ENCODE measurements at places on chromosomes 11 and 22.

DNA sequence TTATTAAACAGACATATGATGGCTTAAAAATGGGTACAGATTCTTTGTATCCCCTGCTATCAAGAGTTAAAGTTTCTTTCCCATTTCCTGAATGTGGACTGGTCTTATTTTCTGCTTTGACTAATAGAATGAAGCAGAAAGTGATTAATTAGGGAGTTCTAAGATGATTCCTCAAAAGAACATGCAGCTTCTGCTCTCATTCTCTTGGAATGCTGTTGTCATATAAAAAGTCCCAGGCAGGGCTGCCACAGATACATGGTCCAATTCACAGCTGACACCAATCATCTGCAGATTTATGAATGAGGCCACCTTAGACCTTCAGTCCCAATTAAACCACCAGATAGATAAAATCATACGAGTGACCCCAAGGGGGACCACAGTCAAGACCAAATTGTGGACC lies 844.5 kb upstream of the RAG2 start:
- no peak for DNase-seq

DNA sequence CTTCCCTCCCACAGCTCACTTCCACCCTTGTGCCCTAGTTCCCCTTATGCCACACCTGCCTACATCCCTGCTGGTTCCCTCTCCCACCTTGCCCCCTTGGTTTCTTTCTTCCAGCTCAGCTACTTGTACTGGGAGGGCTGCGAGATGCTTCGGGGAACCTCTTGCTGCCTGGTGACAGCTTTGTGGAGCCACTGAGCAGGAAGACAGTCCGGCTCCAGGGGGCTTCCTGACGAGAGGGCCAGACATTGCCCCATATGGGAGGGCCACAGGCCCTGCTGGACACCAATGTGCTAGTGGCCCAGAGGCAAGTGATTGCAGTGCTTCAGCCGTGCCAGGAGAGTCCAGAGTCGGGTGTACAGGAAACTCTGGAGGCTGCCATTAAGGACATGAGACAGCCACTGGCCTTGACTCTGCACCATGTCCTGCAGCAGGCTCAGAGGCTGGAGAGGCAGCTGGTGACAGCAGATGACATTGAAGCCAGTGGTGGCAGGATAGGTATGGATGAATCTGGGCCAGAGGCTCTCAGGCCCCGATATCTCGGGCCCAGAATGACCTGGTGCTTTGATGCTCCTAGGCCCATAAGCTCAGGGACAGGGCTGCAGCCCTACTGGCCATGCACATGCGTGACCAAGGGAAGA lies 54.3 kb downstream of the BTG4 start:
- DNase-seq, result no peak

- no peak for DNase-seq
Measured at GRCh38 chr22:38347181-38347943, 30.1 kb upstream of the CSNK1E start.

- DNase-seq, result peak; percentile 24
Measured at GRCh38 chr11:61814247-61814957, 2.4 kb downstream of the FADS1 start.

DNA sequence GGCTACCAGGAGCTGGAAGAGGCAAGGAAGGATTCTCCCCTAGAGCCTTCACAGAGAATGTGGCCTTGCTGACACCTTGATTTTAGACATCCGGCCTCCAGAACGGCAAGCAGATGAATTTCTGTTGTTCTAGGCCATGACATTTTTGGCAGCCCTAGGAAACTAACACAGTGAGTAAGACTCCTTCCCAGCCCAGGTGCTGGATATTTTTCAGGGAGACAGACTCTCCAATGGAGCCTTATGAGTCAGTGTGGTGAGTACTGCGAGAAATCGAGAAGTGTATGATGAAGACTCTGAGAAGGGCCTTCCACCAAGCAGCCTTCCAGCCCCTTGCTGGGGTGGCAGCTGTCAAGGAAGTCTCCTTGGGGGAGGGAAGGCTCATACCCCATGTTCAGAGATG lies 114.4 kb downstream of the OSBP2 start:
- no peak for DNase-seq

- DNase-seq, result no peak
Measured at GRCh38 chr22:30185129-30185528, 61.4 kb downstream of the LIF start.

DNA sequence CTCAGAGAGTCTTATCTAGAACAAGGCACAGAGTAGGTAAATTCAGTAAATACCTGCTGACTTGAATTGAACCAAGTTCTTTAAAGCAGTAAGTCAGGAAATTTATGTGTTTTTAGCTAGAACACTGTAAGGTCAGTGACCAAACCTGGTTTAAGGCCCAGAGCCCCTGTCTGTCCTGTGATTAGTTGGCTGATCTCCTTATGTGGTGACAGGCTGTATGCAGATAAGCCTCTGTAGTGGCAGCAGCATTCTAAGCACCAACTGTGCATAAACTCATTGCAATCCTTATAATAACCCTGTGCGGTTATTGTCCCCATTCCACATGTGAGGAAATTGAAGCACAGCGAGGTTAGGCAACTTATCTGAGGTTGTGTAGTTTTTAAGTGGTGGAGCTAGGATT lies 40.5 kb downstream of the FBXO7 start:
- no peak for DNase-seq

- peak; percentile 66 for DNase-seq
Measured at GRCh38 chr11:46331282-46331984, 15.8 kb upstream of the DGKZ start.

DNA sequence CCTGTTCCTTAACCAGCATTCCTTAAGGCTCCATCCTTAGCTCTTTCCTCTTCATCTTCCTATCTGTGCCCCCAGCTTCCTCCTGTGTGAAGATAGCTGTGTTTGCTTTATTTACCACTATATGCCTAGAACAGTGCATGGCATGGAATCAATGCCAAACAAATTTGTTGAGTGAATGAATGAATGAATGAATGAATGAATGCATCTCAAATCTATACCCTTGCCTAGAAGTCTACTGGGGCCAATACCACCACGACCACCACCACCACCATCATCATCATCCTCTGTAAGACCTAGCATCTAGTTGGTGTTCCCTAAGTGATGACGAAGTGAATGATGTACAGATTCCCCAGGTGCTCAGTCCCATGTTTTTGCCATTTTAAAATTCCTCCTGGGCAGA lies 819 bp upstream of the OTOG start:
- DNase-seq, result no peak

DNA sequence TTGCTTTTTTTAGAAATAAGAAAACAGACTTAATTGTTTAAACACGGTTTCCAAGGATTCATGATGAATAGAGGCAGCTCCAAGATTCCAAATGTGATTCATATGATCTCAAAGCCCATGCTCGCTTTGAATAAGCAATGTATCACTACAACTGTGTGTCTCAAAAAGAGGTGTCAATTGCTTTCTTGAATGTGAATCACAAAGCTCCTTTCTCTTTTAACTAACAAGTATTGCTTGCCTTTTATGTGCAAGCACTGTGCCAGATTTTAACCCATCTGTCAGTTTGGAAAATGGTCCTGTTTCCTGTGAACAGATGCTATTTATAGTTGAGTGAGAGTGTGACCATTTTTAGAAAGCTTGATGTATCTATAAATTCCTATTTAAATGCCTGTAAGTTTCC lies 6.5 kb downstream of the OOSP1 start:
- no peak for DNase-seq

- DNase-seq, result no peak
Measured at GRCh38 chr22:35218079-35218478, 39.2 kb upstream of the HMGXB4 start.

- DNase-seq, result no peak
Measured at GRCh38 chr11:111766834-111767142, 599 bp upstream of the PPP2R1B start.

- DNase-seq, result peak; percentile 75
Measured at GRCh38 chr11:64742889-64743590, 902 bp downstream of the RASGRP2 start.

DNA sequence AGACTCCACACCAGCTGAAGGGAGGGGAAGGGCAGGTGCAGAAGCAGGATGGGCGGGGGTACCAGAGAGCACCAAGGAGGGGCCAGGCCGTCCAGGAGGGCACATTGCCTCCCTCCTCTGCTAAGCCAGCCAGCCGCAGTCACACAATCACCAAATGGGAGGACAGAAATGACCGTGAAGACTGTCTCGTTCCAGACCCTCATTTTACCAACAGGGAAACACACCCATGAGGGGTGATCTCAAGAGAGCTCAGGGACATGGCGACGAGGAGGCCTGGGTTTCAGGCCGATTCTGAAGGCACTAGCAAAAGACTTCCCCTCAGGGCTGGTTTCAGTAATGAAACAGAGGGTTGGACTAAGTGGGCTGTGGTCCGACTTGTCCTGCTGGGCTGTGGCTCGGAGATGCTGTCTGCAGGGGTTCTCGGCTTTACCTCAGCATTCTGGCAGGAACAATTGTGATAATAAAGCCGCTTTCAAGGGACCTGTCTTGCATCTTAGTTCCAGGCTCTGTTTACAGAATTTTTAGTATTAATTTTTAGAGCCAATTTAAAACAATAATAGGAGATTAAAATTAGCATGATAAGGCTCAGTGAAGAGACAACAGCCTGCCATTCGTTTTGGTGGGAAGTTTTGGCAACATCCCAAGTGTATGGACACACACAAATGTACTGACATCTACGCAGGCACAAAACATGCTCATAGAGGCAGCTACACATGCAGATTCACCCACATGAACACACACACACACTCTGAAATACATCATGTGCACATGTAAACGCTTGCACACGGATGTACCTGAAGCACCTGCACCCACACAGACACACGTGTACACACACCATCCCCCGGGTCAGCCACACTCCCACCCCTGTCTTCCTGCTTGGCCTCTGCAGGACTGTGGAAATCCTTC lies 2.0 kb upstream of the B3GAT1 start:
- DNase-seq, result no peak

GRCh38 chr11:970319-970871 lies 44.7 kb downstream of the AP2A2 start:
- no peak for DNase-seq

- DNase-seq, result no peak
Measured at GRCh38 chr11:115963156-115963555, 458.9 kb upstream of the CADM1 start.

DNA sequence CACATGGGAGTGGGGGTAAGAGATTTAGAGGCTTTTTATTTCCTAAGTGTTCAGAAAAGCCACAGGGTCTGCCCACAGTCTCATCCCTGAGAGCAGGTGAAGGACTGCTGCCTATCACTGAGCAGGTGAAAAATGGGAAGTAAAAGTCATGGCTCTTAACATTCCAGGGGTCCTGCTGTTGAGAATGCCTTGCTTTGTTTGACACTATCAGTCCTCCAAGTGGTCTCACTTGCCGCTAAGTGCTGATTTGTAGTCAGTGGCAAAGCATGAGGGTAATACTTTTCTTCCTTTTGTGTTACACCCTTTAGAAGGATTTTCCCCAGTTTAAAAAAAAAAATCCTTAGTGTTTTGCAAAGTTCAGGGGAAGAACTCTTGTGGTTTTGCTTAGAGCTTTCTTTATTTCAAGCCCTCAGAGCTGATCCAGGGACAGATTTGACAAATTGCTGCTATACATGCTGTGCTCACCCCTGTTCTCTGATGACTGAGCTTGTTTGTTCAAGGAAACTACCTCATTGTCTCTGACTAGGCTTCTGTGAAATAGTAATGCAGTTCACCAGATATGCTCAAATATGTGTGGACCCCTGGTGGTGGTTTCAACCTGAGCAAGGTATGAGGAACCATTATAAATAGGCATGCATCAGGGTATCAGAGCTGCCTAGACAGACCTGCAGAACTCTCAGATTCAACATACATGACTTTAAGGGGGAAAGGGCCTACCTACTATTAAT lies 141.0 kb downstream of the ARHGAP42 start:
- DNase-seq, result no peak

DNA sequence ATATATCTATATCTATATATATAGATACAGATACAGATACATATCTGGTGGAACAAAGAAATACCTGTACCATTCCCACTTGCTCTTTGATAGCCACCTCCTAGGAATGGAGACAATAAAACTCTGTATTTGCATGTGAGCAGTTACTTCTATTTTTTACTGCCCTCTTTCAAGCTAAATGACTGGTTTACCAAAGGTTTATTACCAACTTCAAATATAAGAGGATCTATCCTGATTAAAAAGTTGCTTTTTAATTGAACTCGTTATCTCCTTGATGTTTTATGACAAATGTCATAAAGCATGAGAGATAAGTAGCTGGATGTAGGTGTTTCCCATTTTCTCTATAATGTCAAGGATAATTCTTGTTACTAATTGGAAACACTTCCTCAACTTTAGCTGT lies 21.7 kb upstream of the GRIK4 start:
- DNase-seq, result no peak

- no peak for DNase-seq
Measured at GRCh38 chr22:37206118-37206840, 6.0 kb downstream of the SSTR3 start.

DNA sequence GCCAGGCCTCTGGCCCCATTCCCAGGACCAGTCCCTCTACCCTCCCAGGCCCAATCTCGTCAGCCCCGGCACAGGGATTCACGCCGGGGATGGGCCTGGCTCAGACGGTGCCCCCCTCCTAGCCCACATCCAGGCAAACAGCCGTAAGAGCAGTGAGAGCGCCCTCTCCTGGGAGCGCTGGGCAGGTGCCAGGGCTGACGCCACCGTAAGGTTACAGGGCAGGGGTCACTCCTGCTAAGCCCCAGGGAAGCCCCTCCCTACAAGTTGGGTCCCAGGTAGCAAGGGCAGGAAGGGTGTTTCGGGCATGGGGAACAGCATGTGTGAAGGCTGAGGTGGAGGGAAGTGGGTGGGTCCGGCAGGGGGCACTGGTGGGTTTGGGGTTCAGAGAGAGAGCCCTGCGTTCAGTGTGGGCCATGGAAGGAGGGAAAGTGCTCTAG lies 19.2 kb upstream of the PPARA start:
- no peak for DNase-seq

DNA sequence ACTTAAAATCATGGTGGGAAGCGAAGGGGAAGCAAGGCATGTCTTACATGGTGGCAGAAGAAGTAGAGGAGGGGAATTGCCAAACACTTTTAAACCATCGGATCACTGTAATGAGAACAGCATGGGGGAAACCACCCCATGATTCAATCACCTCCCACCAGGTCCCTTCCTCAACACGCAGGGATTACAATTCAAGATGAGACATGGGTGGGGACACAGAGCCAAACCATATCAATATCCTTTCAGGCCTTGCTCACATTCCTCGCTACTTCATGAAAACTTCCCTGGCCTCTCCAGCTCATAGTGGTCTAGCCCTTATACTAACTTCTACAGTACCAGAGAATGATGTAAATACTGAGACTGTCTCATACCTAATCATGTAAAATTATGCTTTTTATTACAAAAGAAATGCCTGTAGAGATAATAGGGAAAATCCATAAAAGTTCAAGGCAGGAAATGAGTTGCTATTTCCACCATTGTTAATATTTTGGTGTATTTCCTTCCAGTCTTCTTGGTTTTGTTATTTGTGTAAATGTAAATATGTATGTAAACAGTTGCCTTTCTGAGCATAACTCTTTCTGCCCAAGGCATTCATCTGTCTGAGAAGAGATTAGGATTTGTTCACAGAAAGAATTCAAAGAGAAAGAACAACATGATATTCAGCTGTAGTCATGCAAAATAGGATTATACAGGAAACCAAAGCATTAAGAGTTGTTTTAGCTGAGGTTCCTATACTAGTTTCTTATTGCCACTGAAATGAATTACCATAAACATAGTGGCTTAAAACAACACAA lies 104.3 kb upstream of the LDLRAD3 start:
- no peak for DNase-seq

- DNase-seq, result no peak
Measured at GRCh38 chr22:24952837-24953383, 394 bp downstream of the KIAA1671 start.
